A172 (cell line): ENCODE measurements at places on chromosomes 5 and 9. TPM values are rescaled to one million over a fixed set of nuclear protein-coding genes. Genes with fewer than 3 reads are reported as not detected.

ZNF366 gene
- not detected in 2 replicates for total RNA-seq

CCNI2 gene
- not detected in 2 replicates for total RNA-seq

SCGB3A2 gene
- total RNA-seq = not detected in 2 replicates

FOXD4L5 gene
- not detected in 2 replicates for total RNA-seq

ARPC5L gene
- 61.5 and 62.1 TPM in 2 replicates for total RNA-seq

PLPP7 gene
- 0.14 and 1.0 TPM in 2 replicates for total RNA-seq

CCDC192 gene
- total RNA-seq = not detected in 2 replicates

PCDHGA9 gene
- 2.8 and 3.4 TPM in 2 replicates for total RNA-seq
